Posterior cingulate gyrus (tissue), 11 donors: ENCODE measurements at places on chromosomes 12 and 14.

DNA sequence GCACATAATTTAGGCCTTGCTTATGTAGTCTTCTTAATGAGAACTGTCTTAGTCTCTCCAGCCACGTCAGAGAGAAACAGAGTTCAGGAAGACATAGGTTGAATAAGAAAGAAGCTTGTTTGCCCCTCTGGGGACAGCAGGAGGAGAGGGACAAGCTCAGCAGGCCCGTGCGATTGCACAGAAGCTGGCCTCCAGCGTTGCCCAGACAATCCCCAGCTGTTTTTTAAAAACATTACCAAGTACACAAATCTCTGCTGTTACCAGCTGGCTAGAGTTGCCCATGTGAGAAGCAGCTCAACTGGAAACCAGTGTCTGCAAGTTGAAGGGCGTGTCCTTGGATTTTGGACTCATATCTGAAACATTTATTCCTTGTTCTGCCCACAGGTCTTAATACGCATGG, 232.6 kb downstream of the EFCAB11 start:
- no peak for DNase-seq

- no peak for DNase-seq
Measured at GRCh38 chr14:61034416-61035120, 53.5 kb downstream of the SLC38A6 start.

DNA sequence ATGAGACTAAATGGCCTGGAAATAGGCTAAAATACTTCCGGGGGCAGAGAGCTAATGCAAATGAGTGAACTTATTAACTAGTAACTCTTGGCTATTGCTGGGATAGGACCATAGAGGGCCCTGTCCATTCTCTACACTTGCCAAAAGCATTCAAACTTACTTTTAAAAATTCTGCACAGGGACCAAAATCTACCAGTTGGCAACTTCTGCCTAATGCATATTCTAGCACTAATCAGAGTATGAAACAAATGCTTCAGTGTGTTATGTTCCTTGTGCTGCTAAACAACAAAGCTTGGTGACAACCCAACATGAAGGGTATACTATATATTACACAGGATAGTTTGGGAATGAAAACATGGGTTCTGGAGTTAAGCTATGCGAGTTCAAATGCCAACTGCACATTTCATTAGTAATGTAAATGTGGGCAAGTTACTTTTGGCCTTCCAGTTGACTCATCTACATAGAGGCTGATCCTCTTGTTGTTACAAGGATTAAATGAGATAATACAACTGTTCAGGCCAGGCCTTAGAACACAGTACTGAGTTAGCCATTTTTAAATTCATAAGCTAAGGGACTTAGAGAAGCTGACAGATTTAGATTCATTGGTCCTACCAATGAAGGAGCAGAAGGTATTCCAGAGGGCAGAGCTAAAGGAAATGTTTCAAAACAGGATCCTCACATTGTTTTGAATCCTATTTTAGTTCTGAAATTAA, 32.4 kb downstream of the HIGD1C start:
- DNase-seq: no peak

- DNase-seq: no peak
Measured at GRCh38 chr14:90846511-90846910, 30.3 kb upstream of the TTC7B start.

DNA sequence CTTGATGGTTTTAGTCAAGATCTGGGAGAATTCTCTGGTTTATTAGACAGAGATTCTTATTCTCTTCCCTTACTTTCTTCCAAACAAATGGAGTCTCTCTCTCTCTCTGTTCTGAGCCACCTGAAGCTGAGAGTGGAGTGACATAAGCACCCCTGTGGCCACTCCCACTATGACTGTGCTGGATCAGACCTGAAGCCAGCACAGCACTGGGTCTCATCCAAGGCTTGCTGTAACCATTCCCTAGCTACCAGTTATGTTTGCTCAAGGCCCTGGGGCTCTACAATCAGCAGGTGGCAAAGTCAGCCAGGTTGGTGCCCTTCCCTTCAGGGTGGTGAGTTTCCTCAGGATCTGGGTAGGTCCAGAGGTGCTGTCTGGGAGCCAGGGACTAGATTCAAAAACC, 568.5 kb downstream of the AACS start:
- DNase-seq: no peak

- no peak for DNase-seq
Measured at GRCh38 chr14:52031781-52032180, 37.1 kb downstream of the NID2 start.

- DNase-seq: no peak
Measured at GRCh38 chr12:88957358-88957757, 377.1 kb upstream of the KITLG start.
